Hypothalamus (tissue), 51 donors: ENCODE measurements at places on chromosomes 7 and 10.

- no peak for DNase-seq
These were observed 17.4 kb downstream of the UBE2D4 start for GRCh38 chr7:43943417-43944187.

DNA sequence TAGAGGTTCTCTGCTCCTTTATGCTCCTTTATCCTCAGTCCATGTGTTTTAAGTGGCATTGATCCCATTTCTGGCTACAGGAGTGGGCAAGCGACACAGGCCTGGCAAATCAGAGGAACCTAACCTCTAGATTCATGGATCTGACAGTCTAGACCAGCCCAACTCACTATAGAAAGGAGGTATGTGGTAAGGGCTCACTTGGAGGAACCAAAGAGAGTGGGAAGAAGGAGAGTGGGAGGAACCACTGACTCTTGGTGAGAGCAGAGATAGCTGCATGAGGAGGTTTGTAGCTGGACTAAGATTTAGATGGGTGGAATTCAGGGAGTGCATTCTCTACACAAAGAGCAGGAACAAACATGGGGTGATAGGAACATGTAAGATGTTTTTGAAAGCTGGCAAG lies 11.6 kb upstream of the FRAT1 start:
- no peak for DNase-seq

DNA sequence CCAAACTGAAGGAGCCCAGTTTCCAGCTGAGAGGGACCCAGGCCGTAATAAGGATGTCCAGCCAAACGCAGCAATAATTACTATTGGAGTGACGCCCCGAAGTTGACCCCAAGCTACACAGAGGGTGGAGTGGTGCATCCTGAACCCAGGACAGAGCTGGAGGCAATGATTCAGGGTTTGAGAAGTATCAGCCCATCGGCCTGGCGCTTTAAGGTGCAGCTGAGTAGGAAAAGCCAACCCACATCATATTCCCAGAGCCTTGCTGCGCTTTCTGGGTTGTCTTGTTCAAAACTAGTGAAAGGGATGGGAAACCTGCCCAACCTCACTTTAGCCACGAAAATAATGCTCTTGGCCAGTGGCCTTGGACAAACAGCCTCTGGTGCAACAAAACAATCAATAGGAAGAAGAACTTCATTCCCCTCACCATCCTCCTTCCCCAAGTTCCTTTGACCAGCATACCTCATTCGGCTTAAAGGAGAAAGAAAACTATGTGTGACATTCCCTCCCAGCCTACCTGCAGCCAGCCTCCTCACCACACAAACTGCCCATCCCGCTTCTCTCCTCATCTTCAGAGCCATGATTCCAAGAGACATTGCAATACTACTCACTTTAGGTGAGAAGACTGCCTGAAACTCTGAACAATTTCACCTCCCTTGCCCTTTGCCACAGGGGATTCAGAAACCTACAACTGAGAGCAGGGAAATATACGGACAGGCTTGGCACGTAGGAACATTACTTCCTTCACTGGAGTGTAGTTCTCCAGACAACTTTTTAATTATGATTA lies 217.2 kb upstream of the MKLN1 start:
- no peak for DNase-seq

- no peak for DNase-seq
These were observed 45.8 kb downstream of the GLCCI1 start for GRCh38 chr7:8014399-8014798.

DNA sequence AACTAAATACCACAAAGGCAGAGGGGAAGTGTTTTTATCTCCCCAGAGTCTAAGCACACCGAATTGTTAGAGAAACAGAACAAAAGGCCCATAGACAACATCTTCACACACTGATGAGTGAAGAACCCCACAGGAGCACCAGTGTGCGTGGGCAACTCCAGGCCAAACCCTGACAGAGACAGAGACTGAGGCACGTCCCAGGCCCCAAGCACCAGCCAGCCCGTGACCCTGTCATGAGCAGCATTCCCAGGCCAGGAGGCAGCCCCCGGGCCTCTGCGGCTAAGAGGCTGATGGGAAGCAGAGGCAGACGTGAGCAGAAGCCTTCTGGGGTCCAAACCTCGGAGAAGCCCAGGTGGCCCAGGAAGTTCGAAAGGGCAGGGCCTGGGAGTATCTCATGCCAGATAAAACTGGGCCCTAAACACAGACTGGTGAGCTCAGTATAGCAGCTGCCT lies 184.4 kb downstream of the TCERG1L start:
- DNase-seq = no peak

DNA sequence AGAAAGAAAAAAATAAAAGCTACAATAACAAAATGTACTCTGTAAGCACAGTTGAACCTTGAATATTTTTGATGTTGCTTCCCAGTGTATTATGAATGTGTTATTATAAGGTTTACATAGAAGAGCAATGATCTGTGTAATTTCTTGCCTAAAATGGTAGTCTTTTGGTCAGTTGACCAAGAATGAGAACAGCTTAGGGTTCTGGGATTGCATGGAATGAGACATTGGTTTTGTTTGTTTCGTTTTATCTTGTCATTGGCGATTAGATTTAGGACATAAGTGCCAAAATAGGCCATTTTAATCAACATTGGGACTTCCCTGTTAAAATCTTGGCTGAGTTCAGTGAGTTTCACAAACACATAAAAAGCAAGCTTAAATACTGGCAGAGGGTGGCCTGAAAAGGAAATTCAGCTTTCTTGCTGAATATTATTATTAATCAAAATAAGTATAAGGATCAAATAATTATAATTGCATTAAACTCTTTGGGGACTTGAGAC lies 49.1 kb upstream of the GLCCI1 start:
- no peak for DNase-seq

DNA sequence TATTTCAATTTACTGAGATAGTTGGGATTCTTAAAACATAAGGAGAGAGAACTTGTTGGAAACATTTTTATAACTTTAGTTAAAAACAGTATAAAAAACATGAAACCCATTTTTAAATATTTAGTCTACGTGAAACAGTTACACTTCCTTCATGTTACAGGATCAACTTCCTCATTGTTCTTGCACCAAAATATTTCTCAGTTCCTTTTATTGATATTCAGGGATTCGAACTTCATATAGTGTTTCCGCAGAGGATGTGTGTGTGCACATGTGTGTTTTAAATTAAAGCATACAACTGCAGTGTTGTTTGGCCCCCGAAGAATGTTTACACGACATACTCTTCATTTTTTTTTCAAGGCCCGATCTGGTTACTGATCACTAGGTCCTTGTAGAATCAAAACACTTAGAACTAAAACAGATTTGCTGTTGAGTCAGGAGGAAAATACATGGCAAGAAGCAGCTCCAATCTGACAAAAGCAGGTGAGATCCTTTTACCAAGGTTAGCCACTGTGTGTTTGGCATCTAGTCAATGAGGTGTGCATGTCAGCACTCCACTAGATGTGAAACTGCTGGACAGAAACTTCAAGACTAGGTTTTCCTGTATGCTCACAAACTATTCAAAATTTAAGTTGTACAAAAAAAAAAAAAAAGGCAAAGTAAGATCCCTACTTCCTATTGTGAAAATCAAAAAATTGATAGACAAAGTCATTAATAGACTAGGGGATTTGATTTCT lies 60.4 kb downstream of the INSYN2A start:
- DNase-seq = no peak

DNA sequence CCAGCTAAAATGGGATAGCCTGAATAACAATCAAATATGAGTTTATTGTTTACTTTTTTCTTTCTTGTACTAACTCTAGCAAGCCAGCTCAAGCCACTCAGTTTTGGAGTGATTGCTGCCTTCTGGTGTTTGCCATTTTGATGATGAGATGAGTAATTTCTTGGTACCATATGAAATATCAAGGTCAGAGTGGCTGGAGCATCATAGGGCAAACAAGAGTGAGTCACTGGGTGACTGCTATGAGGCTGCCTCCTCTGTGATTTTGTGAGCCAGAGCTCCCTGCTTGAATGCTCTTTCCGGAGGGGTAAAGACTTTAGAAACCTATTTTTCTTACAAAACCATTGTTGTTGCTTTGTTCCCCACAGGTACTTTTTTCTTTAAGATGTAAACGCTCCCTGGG lies 295.6 kb downstream of the PRKG1 start:
- no peak for DNase-seq

DNA sequence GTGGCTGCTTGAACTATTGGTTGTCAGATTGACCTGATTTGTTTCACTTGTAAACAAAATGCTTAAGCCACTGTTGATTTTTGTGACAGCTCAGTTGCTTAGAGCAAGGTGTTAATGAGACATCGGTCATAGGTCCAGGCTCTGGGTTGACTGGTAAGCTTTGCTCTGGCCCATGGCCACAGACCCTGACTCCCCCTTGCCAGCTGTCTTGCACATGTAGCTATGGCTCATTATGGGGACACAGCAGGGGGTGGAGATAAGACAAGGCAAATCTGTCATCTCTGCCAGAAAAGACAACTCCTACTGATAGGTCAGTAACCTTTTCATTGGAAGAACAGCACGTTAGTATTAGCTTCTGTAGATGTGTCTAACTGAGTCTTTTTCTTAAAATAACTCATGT lies 95.3 kb downstream of the KAT6B start:
- DNase-seq = no peak

- no peak for DNase-seq
These were observed 195.0 kb upstream of the STK17A start for GRCh38 chr7:43387932-43388331.

- no peak for DNase-seq
These were observed 174.1 kb upstream of the TNRC18 start for GRCh38 chr7:5597772-5598171.

DNA sequence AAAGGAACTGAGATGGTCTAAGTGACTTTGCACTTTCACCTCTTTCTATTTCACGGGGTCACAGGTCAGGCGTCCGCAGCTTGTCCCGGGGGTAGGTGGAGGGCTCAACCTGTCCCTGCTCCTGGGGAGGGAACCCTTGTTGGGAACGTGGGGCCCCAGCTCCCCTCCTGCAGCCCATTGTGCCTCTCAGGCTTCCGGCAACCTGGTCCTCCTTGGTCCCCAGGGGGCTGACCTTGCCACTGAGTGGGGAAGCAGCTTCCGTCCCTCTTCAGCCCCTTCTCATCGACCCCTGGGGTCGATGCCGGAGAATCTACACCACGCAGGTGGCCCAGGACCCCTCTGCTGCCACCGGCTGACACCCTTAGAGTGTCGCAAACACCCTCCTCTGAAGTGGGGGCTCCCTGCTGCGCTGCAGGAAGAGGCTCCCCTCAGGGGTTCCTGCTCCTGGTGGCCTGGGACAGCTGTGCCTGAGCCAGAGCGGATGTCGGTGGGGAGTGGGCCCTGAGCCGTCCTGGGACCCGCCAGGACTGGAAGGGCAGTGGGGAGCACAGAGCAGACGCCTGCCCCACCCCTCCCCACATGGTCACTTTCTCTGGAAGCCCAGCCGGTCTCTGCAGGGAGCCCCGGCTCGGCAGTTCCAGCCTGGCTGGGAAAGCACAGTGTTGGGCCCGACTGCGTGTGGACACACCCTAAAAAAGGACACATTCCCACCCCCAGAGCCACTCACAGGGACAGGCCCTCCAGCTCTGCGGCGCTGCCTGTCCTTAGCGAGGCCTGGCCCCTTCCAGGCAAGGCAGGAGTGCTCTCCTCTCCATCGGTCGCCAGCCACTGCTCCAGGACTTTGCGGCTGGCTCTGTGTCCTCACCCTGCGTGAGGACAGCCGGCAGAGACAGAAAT lies 357.5 kb upstream of the SHH start:
- no peak for DNase-seq

- no peak for DNase-seq
These were observed 168.3 kb upstream of the NPY start for GRCh38 chr7:24115661-24116060.

DNA sequence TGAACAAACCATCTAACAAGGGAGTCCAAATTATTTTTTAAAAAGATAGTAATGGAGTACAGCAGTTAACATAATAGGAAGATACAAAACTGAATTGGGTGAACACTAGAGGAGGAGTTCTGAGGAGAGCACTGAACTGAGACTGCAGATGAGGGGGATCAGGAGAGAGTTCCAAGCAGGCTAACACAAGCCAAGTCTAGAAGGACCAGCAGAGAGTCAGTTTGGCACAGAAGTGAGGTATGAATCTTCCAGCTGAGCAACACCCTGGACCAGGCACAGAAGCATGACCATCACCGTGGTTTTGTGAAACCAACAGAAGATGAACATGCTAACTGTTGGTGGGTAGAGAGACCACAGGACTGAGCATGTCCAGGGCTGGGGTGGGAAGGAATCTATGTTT lies 30.8 kb upstream of the PLCE1 start:
- no peak for DNase-seq

GRCh38 chr10:99443500-99443899 lies 13.1 kb upstream of the GOT1 start:
- DNase-seq = no peak

- DNase-seq = no peak
These were observed 105.3 kb downstream of the ADCY1 start for GRCh38 chr7:45679516-45679915.

DNA sequence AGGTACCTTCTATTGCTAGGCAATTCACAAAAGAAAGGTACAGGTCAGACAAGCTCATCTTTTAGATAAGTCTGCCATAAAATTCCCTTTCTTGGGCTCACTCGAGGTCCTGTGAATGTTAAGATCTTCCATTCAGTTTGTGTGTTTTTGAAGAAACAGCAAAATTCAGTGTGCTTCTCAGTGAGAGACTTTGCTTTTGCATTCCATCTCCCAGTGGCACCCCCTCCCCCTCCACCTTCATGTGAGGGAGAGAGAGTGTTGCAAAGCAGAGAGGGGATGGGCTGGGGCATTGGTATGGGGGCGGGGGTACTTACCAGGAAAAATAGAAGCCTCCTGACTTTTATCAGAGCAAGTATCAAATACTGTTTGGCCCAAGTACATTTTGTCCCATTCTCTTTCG lies 3.8 kb upstream of the TECTB start:
- DNase-seq = no peak

- no peak for DNase-seq
These were observed 113.0 kb downstream of the SGMS1 start for GRCh38 chr10:50510517-50511473.

GRCh38 chr10:111944331-111944730 lies 239.2 kb downstream of the GPAM start:
- DNase-seq = no peak

GRCh38 chr10:69780077-69780476 lies 21.6 kb upstream of the COL13A1 start:
- DNase-seq = no peak

GRCh38 chr7:24158975-24159374 lies 125.0 kb upstream of the NPY start:
- DNase-seq = no peak

DNA sequence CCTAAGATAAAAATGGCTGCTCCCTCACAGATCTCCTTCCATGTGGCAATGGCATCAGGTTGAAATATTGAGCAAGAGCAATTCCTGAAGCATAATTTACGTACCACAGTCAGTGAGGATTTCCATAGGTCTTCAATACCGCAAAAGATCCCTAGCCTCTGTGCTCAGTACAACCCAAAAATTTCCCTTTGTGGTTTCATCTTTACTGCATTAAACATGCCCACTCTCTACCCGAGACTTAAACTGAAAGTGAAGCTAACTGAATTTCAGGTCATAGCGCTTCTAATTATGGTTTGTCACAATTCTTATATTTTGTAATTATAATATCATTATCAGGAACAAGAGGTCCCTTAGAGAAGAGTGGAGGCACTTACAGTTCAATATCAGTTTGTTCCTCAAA lies 1071.1 kb downstream of the XPNPEP1 start:
- DNase-seq = no peak
